NCI-H69 (cell line): ENCODE measurements at places on chromosomes 3 and 15.

GRCh38 chr15:71455107-71455506 is 339.8 kb downstream of the THSD4 start:
- peak; percentile 4 for DNase-seq

- DNase-seq, result peak; percentile 93
Observed at GRCh38 chr15:101126618-101127505, 125.0 kb downstream of the CHSY1 start.

GRCh38 chr15:89845305-89845893 is 30.7 kb upstream of the ANPEP start:
- DNase-seq, result no peak

GRCh38 chr3:42061713-42062380 is 29.3 kb upstream of the TRAK1 start:
- peak; percentile 72 for DNase-seq

- DNase-seq, result no peak
Observed at GRCh38 chr3:136149667-136150066, 46.5 kb downstream of the MSL2 start.

GRCh38 chr15:93861956-93862741 is 369.2 kb upstream of the MCTP2 start:
- DNase-seq, result no peak

GRCh38 chr3:141257961-141258360 is 26.3 kb downstream of the PXYLP1 start:
- DNase-seq, result no peak

- DNase-seq, result no peak
Observed at GRCh38 chr15:40879609-40880008, 5.6 kb upstream of the RHOV start.

DNA sequence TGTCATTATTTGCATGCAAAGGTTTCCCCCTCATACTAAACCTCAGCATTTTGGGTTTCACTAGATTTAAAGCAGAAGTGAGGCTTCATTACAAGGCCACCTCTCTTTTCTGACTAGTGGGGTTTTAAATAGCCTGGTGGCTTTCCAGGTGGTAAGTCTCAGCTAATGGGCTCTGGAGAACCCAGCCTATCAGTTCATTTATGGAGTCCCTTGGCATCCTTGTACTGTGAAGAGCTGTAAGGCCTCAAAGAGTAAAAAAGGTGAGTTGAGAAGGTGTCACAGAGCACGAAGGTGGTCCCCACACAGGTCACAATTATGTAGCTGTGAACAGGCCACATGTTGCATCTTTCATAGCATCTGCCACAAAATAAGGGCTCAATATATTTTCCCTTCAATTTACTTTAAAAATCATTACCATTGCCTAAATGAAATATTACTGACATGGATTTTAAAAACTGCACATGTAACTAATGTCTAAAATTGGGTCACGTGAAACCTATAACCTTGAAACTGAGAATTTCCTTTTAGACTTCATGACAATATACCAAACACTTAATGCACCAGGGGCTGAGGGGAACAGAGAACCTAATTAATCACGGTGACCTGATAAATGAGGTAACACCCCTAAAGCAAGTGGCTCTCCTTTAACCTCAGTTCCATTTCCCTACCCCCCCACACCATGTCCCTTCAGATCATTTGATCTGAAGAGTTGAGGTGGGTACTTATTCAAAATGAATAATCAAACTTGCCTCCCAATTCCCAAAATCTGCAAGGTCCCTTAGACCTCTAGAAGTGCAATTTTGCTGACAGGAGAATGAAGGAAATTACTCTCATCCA is 1.3 kb downstream of the NGLY1 start:
- peak; percentile 7 for DNase-seq

DNA sequence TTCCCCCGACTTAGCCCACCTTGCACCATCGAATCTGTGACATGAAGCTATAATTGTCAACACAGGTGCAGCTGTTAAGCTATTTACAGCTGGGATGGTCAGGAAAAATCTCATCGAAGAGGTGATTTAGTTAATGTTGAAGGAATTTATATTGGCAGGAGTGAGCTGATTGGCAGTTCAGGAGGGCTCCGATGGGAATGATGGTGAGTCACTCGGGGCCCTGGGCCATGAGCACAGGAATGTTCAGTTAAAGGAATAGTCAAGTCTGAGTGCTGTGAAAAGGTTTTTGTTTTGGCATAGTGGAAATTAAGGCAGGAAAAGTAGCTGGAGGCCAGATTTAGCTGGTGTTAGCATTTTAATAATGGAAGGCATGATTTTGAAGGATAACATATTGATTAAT is 95.7 kb downstream of the OXSM start:
- DNase-seq, result no peak

DNA sequence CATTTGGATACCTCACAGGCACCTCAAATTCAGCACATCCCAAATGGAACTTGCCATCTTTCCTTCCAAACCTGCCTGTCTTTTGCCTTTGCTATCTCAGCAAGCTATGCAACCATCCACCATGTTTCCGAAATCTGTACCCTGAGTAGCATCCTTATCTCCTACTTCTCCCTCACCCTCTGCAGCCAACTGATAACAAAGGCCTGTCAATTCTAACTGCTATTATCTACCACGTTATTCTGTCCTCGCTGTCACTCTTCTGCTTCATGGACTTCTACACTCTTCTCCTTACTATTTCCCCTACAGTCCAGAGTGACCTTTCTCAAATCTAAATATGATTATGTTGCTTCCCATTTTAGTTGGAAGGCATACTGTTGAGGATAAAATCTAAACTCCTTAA is 25.5 kb upstream of the TAFA4 start:
- DNase-seq, result no peak

DNA sequence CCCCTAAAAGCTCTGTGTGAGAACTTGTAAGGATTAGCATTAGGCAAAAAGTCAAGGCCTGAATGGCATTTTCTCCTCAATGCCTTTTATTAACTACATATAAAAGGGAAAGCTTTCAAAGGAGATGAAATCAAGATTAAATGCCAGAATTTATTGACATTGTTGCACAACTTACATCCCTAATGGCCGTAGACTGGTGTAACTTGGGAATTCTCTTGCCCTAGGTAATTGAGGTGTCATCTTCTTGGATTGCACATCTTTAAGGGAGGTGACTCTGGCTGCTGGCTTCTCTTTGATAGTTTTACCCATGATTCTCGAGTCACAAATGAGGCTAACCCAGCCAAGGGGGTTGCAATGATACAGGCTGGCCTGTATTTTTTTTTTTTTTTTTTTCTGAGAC is 249.1 kb downstream of the TBL1XR1 start:
- peak; percentile 68 for DNase-seq

DNA sequence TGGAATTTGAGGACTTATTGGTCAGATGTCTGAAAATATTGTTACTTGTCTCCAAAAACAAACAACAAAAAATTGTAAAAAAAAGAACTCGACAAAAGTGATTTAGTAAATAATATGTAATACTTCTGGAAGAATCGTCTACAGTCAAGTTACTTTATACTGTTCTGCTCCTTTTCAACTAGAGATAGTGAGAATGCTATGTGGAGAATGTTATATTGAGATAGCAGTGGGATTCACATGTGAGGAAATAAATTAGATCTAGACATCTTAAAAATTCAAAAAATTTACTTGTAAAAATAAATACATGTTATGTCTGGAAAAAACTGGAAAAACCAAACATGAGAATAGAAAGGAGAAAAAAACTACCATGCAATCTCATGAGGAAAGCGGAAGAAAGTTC is 64.9 kb downstream of the SGO1 start:
- no peak for DNase-seq

- DNase-seq, result no peak
Observed at GRCh38 chr3:129007792-129008191, 6.7 kb downstream of the EFCC1 start.

DNA sequence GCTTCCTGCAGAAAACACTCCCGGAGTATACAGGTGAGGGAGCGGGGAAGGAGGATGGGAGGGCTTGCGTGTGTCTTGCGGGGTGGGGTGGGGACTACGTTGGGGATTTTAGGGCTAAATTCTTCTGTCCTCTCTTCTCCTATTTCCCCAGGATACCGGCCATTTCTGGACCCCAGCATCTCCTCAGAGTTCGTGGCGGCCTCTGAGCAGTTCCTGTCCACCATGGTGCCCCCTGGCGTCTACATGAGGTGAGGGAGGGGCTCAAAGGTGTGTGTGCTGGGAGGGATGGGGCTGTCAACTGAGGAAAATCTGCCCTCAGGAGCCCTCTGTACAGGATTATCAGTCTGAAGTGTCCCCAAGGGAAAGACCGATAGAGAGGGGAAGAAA is 6.6 kb downstream of the DUOX1 start:
- DNase-seq, result peak; percentile 40

DNA sequence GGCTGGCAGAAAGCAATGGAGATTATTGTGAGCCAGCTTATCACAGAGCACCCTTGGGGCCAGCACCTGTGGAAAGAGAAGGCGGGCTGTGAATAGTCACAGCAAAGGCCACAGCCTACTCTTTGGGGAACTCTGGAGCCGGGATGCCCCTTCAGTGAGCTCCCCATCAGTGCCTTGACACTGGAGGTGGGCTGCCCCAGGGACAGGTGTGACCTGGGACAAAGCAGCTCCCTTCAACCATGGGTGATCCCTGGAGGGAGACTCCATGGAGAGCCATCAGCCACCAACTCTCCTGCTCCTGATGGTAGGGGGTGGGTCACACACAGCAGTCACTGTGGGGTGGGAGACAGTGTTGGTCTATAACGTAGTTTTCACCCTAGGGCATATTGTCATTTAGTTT is 5.8 kb downstream of the TTC21A start:
- no peak for DNase-seq

GRCh38 chr15:29270976-29271375 is 1.4 kb upstream of the NSMCE3 start:
- DNase-seq, result no peak
